ENCODE measurements at places on chromosomes 16 and 17.

DNA sequence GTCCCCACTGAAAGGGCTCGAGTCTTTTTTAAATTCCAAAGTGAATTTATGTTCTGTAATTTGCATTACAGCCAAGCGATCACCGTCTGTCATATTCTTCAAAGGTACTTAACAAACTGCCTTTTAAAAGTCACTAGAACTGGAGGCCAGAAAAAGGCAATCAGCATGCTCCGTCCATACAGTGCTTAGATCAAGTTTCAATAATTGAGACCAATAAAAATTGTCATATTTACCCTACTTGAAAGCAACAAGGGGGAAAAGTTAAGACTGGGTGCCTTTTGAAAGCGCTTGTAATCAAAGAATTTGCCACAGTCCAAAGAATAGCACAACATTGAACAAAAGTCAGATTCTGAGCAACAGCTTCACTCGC, 9.0 kb upstream of the ZFHX3 start:
- DNase-seq = no peak

GRCh38 chr17:64155129-64155528, 25.2 kb upstream of the ERN1 start:
- DNase-seq = no peak

GRCh38 chr16:9092282-9092977, 986 bp downstream of the HAPSTR1 start:
- peak; percentile 50 for DNase-seq

DNA sequence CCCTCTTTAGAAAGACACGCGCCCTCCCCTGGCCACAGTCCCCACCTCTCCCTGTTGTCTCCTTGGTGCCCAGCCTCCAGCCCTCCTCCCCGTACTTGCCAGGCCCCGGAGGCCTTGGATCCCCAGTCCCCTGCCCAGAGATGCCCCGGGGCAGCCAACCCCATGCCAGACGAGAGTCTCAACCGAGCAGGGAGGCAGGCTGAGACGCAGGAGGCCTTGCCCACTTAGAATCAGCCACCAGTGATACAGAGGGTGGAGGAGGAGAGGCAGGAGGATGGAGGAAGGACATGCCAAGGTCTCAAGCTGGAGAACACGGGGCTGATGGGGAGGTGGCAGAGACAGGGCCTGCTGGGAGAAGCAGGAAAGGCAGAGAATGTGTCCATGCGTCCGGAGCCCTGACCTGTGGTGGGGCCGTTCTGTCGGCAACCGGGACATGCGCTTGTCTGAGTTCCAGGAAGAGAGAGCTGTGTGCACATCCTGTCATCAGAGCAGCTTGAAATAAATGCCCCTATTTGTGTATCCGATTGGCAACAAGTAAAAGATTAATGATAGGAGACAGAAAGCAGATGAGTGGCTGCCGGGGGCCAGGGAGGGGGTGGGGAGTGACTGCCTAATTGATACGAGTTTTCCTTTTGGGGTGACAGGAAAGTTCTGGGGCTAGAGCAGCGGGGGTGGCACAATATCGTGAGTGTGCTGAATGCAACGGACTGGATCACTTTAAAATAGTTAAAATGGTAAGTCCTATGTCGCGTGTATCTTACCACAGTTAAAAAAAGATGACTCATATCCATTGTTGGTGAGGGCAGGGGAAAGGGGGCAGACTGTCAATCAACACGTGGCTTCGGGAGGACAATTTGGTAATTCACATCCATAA, 44.7 kb upstream of the MEAK7 start:
- peak; percentile 22 for DNase-seq

DNA sequence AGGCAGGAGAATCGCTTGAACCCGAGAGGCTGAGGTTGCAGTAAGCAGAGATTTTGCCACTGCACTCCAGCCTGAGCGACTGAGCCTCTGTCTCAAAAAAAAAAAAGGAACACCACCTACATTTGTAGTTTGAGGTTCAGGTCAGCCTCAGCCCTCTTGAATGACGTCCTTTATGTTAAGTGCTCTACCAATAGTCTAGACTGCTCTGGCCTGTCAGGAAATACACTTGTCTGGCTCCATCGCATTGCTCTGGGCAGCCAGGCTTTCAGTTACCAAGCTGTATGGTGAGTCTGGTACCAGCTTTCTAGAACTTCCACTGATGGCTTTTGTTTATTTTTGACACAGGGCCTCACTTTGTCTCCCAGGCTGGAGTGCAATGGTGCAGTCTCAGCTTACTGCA, 11.4 kb downstream of the SOCS7 start:
- no peak for DNase-seq

- no peak for DNase-seq
These were observed 2.2 kb upstream of the KRTAP9-3 start for GRCh38 chr17:41230094-41230493.

GRCh38 chr17:31692027-31692426, 167.0 kb downstream of the COPRS start:
- no peak for DNase-seq

DNA sequence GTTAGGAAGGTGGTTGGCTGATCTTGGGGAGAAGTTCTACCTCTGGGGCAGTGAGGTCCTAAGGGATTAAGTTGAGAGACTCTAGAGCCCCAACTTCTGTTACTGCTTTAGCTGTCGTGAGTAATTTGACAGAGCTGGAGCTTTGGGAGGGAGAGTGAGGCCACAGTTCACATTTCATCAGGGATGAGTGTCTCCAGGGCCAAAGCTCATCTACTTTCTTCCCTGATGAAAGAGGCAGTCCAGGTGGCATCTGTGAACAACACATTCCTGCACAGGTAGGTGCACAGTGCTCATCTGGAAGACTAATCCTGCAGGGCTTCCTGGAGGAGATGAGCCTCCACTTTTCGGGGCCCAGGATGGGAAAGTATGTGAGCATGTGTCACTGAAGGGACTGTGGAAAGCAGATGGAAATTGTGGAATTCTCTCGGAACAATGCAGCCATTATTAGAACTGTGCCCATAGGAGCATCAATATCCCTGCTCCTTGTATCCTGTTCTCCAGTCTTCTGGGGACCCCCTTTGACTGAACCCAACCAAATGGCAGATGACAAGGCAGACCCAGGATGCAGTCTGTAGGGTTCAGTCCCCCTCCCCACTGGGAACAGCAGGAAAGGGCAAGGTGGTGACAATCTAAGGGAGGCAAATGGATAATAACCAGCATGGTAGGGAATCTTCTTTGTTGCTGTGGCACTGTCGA, 9.0 kb downstream of the DYNLL2 start:
- DNase-seq = no peak

DNA sequence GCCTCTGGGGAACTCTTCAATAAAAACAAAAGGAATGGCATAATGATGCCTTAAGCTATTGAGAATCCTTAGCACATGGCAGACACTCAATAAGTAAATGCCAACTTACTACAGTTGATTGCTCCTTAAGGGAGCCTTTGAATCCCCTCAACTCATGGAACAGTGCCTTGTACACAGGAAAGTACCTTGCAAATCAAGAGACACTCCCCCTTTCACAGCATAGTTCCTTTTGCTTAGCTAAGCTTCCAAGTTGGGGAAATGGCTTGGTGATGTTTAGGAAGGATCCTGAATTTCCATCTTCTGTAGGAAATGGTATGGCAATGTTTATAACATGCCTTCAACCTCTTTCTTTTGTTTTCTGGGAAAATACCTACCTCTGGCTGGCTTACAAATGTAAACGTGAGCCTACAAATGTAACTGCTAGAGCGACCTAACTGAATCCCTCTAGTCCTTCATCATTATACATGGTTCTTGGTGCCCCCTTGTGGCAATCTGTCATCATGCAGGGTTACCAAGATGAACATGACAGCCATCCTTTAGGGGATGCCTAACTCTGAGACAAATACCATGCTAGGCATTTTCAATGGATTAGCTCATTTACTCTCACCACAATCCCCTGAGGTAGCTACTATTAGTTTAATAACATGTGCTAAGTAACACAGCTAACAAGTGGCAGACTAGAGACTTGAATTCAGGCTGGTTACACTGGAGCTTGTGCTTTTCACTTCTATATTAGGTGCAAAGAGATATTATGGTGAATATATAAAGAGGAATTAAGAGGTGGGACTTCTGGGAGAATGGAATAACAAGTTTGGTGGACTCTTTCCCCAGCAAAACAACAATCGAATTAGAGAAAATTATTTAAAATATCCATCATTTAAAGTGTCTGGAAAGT, 65.0 kb downstream of the MMD start:
- DNase-seq = peak; percentile 91

DNA sequence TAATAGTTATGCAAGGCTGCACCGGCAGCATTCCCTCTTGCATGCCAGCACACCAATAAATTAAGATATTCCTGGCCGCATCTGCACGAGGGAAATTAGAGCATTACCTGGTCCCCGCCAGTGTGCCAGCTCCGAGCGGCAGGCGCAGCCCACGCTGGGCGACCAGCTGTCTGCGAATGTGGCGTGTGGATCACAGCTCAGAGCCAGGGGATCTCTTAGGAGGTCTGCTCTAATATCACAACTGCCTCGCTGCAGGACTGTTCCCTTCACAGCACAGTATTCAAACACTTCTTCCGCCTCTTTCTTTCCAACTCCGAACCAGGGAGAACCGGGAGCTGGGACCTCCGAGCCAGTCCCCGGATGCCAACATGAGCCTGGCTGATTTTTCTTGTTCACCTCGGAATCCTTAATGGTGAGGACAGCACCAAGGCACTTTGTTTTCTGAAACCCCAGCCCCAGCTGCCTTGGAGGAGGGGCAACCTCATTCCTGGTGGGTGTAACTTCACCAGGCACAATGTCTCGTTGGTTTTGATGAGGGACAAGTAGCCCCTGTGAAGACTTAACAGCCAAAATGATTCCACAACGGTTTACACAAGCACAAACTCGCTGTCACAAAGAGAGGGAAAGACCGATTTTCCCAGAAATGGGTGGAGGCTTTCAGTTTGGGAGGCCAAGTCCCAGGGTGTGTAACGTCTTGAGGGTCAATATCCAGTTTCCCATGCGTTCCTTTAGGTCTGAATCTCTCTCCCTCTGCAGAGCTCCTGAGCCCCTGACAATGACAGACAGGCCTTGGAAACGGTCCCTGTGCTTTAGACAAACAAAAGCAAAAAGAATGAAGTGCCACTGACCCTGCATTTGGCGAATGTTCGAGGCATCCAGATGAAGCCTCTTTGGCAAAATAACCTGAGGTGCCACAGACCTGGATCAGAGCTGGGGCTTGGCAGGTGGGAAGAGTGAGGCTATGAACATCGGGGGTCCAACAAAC, 213.2 kb downstream of the C16orf78 start:
- no peak for DNase-seq

DNA sequence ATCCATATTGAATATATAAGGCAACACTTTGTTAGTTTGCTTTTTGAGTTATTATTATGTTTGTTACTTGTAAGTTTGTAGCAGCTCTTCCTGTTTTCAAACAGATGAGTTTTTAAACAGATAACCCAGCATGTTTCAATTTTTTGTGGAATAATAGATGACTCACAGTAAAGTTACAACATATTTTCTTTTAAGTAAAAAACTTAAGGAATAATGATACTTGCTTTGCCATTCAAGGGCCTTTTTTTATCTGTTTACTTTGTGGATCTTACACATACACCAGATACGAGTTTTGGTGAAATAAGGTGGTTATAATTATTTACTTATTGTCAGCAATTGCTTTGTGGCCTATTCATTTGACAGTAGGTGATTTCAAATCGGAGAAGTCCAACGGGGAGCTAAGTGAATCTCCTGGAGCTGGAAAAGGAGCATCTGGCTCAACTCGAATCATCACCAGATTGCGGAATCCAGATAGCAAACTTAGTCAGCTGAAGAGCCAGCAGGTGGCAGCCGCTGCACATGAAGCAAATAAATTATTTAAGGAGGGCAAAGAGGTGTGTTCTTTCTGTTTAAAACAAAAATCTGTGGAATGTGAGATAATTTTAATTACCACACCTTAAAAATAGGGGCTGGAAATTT, 66.3 kb downstream of the BPTF start:
- no peak for DNase-seq

- peak; percentile 10 for DNase-seq
These were observed 20.0 kb upstream of the FOXJ1 start for GRCh38 chr17:76160896-76161528.

- no peak for DNase-seq
These were observed 24.4 kb downstream of the GLP2R start for GRCh38 chr17:9850151-9850550.

DNA sequence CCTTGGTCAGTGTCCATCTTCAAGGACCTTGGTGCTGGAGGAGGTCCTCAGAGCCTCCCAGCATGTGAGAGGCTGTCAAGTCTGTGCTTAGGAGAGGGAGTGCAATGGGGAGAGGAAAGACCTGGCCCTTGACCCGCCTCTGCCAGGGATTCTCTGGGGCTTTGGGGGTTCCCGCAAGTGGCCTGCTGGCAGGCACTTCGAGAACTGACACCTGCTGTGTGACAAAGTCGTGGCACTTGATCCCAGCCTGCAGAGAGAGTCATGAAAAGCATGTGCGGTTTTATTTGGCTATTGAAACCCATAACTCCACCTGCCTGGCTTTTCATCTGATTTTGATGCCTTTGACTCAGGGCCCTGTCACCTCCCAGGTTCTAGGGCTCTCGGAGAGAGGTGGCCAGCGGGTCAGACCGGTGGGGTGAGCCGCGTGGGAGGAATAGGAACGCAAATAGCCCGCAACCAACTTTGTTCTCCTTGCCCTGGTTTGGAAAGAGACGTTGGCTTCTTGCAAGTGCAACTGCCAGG, 42.8 kb upstream of the GSE1 start:
- no peak for DNase-seq

Data from OCI-M1 (cell line).